AG08396 (cell line): ENCODE measurements at places on chromosomes 13 and 19.

DNA sequence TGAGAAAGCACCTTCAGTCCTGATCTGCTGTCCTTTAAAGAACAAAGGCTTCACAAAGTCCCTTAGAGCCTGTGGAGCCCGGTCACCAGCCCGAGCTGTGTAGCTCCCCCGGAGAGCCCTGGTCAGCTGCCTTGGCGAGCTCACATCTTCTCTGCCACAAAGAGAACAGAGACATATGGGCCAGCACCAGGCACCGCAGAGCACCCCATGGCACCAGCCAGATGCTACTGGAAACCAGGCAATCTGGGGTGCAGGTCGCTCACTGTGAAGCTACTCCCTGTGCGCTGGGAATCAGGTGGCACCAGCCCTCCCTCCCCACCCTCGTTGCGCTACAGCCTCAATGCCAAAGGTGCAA lies 44.3 kb upstream of the F7 start:
- no peak for DNase-seq

DNA sequence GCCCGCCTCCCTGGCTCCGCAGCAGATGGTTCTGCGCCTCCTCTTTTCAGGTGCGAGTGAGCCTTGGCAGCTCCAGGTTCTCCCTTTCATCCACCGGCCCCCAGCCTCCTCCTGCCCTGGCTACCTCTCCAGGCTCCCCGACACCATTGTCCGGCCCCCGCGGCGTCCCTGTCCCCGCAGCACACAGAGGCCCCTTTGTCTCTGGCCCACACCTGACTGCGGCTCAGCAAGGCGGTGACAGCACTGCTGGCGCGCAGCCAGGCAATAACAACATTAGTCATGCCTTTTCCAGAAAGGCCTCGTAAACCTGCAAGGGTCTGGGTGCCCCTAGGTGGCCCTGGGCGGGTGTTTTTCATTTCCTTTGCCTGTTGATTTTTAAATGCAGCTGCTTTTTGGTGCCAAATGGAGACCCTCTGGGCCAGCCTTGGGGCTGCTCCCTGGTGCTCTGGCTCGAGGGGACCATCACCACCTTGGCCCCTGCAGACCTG lies 73.2 kb upstream of the MEDAG start:
- no peak for DNase-seq

- no peak for DNase-seq
These were observed 6.7 kb downstream of the AKAP8 start for GRCh38 chr19:15372891-15373301.

GRCh38 chr13:110448230-110448629 lies 113.3 kb downstream of the RAB20 start:
- DNase-seq, result peak; percentile 73

- no peak for DNase-seq
These were observed 983 bp downstream of the ITM2B start for GRCh38 chr13:48233889-48234488.

DNA sequence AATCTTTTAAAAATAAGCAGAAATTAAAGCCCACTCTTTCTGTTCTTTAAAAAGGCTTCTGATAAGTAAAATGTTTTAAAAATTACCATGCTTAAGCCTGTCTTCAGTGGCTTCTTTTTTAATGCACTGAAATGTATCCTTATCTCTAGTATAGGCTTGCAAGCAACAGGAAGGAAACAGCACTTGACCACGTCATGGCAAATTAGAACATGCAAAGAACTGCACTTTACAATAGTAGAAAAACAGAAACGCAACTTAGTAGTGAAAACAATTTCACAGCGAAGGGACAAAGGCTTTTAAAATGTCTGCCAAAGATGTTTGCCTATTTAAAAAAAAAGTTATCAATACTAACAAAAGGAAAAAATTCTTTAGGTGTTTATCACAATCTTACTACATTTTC lies 36.3 kb downstream of the ELF1 start:
- DNase-seq, result no peak

- DNase-seq, result no peak
These were observed 54.0 kb downstream of the LRCH1 start for GRCh38 chr13:46606970-46607369.

DNA sequence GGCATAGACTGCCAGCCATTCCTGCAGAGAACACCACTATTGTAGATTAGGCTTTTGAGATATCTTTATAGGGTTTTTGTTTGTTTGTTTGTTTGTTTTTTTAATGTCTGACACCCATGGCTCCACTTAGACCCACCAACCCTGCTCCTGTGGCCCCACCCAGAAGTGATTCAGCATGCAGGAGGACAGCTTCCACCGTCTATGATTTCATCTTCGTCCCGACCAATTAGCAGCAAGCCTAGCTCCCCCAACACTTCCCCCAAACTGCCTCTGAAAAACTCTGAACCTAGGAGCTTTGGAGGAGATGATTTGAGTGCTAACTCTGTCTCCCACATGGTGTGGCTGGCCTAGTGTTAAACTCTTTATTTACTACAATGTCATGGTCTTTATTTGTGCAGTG lies 108.3 kb upstream of the RXFP2 start:
- DNase-seq, result no peak

- no peak for DNase-seq
These were observed 329.3 kb downstream of the SPRY2 start for GRCh38 chr13:80011448-80012212.

DNA sequence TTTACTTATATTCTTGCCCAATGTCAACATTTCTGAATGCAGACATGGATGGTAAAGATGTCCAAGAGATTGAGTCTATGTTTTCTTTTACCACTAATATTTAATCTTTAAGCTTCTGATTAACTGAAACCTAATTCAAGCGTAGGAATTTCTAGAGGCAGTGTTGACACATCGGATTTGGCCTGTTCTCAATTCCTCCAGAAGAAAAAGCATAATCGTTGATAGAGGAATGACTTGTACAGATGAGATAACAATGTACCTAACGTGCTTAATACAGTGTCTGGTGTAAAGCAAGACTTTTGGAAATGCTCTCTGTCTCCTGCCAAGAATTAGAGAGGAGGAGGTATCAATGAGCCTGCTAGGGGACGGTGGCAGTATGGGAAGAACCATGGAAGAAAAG lies 35.2 kb downstream of the SLC15A1 start:
- no peak for DNase-seq

GRCh38 chr13:18212873-18213272 lies 968.8 kb downstream of the TUBA3C start:
- no peak for DNase-seq

- DNase-seq, result no peak
These were observed 8.6 kb upstream of the FKRP start for GRCh38 chr19:46737298-46737654.

GRCh38 chr13:34815526-34815925 lies 126.5 kb upstream of the NBEA start:
- DNase-seq, result no peak

DNA sequence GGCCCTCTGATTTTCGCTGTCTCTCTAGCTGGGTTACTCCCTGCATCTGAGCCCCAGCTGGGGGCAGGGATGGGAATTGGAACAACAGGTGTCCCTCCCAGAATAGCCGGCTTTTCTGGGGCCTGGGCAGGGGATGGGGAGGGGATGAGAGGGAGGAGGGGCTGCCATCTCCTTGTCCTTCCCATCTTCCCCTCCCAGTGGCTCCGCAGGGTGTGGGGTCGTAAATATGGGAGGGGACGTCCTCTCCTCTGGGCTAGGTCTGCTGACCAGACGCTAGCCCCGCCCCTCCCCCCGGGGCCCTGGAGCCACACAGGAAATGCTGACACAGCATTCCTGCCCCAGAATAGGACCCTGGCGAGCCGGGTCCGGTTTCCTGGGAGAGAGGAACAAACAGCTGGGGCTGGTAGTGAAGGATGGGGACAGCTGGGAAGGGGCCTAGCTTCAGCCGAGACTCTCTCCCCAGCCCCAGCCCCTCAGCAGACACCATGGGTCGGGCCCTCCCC lies 1.1 kb downstream of the RYR1 start:
- DNase-seq, result no peak

DNA sequence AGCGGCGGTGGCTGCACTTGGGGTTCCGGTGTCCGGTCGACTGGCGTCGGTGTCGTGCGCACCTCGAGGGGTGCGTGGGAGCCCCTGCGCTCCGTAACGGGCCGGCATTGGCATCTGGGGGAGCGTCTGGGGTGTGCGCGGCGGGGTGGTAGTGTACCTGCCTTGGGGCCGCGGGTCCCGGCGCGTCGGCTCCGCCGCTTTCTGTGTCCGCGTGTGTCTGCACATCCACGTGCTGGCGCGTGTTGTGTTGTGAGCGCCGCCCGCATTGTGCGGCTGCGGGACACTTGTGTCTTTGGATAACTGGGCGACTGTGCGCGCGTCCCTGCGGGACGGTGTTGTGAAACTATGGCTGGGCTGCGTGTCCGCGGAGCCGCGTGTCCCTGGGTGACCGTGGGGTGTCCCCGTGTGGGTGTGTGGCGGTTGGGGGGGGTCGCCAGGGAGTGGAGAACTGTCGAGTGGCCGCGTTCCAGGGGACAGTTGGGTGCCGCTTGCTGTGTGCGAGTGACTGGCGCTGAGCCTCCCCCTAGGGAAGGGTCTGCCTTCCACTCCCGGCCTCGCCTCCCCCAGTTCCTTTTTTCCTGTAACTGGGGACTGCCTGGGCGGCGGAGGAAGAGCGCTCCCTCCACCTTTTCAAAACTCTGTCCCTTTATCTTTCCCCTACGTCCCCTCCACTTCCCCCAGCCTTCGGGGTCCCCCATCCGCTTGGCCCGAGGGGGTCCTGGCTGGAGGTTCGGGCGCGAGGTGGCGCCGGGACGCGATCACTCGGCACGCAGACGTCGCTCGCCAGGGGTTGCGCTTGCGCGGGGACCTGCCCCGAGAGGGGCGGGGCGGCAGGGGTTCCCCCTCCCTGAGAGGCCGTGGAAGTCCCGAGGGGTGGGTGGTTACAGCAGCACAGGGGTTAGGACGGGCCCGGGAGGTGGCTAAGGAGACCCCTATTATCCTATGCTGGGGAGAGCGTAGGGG lies 5.7 kb upstream of the NFIC start:
- peak; percentile 69 for DNase-seq
